Pons (tissue), 1 donor: ENCODE measurements at places on chromosomes 13 and 19.

GRCh38 chr13:34346626-34347025 is 528.7 kb downstream of the RFC3 start:
- DNase-seq, result no peak

DNA sequence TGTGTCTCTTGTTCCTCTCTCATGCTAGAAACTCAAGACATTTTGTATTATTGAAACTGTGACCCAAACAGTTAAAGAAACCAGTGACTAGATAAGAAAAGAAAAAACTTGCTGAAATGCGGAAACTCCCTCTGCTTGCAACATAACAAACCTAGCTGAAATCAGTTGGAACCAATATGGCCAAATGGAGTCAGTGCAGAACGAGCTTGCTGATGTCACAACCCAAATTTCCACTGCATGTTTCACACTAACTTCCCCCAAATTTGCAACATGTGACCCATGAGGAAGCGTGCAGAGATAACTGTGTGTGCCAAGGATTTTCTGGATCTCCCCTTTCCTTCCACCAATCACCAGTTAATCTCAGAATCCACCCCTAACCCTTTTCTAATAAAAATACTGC is 208.0 kb downstream of the DLEU7 start:
- DNase-seq, result peak; percentile 82

DNA sequence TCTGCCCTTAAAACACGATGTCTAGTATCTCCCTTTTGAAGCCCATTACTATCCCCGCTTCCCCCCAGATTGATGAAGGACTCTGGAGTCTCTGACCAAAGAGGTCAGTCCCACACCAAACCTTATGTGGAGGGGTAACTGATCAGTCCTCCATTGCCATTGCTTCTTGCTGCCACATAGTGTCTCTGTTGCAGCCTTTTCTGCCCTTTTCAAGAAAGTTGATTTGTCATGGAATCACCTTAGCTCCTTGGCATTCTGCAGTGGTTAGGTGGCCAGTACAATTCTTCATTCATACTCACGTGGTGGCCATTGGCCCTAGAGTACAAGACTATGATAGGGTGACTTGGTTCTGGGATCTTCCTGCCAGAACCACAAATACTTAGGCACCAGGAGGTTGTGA is 8.4 kb upstream of the HTR2A start:
- no peak for DNase-seq

GRCh38 chr13:52005841-52006522 is 5.3 kb downstream of the ATP7B start:
- no peak for DNase-seq

DNA sequence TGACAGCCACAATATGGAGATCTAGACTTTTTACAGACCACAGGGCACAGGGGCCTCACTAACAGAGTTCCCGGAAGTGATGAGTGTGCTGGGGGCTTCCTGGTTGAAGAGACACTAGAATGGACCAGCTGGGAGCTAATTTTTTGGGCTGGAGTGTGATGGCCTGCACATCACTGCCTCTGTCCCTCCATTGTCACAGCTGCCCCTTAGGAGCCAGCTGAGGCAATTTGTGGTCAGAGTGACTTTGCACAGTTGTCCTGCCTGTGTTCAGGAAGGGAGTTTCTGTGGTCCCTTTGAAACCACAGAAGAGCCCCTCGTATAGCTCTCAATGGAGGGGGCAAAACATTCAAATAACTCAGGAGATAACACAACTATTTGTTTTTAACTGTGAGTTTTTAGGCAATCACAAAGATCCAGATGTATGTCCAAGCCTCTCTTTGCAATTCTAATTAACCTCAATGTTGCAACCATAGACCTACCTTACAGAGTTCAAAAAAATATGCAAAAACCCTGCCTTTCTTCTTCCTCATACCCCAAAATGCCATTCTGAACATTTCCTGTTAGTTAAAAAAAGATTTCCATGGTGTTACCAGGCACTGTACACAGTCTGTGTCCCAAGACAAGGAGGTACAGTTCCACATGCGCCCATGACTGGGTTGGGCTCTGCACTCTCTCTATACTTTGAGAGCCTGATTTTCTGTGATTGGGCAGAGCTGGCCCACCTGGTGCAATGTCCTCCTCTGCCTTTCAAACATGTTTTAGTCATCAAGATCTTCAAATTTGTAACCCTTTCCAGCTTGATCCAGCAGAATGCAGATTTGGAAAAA is 2.4 kb downstream of the ALOX5AP start:
- DNase-seq, result no peak

DNA sequence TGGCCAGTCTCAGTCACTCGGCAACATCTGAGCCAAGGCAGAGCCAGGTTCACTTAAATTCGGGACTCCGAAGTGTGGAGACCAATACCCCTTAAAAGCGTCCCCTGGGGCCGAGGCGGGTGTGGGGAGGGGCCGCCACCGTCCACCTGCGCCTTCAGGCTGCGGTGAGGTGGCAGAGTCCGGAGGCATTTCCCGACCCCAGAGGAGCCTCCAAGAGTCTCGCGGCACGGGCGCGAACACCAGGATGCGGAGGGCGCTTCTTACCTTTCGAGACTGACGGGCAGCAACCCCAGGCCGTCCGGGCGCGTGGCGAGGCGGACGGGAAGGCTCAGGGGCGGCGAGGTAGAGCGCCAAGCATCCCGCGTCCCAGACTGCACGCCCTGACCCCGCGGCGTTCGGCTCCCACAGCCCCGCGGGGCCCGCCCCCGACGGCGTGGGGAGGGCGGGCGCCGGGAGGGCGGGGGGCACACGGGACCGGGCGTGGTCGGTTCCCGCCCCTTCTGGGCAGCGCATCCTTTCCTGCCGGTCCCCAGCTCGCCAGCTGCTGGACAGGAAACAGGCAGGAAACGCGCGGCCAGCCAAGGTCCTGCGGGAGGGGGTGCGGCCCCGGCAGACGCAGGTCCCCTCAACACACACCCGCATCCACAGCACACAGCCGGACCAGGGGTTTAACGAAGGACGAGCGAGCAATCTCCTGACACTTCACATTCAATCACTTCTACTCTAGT is at the start of gene THSD1:
THSD1 (minus strand) TSS at position 406 of the 728 bp plus-strand sequence. CDS start 3,572 bp downstream, outside the sequence.
- no peak for DNase-seq

- DNase-seq, result no peak
Measured at GRCh38 chr13:100517135-100517534, 71.5 kb downstream of the GGACT start.

DNA sequence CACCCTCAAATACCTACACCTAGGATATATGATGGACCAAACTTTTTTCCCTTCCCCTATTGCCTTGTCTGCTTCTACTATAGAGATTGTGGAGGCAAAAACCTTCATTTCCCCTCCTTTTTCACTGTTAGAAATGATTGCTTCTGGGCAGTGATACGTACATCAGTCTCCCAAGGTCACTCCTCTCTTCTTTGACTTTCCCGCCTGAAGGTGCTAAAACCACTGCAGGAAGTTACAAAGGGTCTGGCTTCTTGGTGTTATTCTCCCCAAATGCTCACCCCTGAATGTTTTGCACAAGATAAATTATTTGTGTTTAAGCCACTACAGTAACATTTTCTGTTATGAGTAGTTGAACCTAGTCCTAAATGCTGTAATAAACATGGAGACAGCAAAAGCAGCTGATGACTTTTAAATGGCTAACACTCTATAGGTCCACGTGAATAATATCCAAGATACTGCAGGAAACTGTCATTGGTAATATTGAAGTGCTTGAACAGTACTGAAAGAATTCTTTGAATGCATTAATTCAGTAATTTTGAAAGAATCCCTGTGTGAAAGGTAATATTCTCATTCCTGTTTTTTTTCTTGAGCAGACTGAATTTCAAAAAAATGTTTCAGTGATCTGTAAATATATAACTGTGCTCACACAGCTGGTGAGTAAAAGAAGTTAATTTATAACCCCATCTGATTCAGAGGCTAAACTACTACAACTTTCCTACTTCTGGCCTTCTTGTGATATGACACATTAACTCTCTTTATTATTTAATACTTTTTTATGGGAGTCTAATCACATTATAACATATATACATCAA is 865.1 kb downstream of the EFNB2 start:
- no peak for DNase-seq

DNA sequence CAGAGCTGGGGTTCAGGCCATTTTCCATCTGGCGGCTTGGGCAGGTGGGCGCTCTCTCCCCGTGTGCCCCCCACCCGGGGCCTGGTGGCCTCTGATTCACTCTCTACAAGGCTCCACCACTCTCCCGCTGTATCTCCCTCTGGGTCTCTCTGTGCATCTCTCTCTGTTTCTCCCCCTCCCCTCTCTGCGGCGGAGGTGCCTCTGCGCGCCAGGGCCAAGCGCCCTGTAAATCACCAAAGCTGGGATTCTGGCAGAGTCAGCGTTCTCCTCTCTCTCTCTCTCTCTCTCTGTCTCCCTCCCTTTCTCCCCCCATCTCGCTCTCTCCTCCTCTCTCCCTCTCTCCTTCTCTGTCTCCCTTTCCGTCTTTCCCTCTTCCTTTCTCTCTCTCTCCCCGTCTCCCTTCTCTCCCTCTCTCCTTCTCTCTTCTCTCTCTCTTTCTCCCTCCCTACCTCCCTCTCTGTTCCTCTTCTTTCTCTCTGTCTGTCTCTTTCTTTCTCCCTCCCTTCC is 3.9 kb downstream of the NFIC start:
- no peak for DNase-seq

GRCh38 chr13:98466634-98467236 is 110.2 kb downstream of the STK24 start:
- DNase-seq, result no peak

DNA sequence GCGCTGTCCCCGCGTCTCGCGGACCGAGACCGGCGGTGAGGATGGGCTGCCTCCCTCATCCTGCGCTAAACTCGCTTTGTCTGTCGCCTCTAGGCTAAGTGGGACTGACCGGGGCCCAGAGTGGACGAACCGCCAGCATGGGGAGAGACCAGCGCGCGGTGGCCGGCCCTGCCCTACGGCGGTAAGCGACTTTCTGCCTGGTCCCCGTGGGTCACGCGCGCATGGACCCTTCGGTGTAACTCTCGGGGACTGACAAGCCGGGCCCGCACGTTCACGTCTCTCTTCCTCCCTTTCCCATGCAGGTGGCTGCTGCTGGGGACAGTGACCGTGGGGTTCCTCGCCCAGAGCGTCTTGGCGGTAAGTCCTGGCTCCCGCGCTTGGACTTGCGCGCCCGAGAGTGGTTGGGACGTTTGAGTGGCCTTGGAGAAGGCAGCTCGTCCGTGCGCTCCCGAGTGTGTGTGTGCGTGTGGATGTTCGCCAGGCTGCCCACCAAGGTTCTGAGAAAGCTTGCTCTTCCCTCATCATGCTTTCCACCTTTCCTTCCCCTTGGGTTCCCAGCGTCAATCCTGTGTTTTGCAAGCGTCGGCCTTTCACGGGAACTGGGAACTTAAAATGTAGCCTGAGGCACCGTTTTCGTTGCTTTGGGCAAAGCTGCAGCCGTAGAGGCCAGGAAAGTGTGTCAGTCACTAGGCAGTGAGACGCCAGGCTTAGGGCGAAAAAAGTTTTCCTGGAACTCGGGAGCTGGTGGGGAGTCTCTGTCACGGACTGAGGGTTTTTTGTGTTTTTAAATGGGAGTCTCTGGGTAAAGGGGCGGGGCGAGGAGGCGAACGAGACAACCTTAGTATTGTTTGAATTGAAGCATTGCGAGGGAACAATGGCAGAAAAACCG is 927 bp downstream of the COL4A2 start:
- no peak for DNase-seq

- DNase-seq, result peak; percentile 56
Measured at GRCh38 chr19:3580156-3580934, 4.9 kb upstream of the GIPC3 start.

DNA sequence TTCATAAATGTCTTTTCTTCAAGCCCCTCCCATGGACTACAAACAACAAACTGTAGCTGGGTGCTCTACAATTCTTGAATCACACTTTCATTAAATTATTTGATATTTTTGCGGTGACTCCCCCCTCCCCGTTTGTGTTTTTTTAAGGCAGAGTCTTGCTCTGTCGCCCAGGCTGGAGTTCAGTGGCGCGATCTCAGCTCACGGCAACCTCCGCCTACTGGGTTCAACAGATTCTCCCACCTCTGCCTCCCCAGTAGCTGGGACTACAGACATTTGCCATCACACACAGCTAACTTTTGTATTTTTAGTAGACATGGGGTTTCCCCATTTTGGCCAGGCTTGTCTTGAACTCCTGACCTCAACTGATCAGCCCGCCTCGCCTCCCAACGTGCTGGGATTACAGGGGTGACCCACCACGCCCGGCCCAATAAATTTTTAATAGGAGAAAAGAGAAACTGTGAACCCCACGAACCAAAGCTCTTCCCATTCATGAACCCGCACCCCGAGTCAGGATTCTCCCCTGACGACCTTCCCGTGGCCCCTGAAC is 703 bp downstream of the ZNF506 start:
- no peak for DNase-seq

DNA sequence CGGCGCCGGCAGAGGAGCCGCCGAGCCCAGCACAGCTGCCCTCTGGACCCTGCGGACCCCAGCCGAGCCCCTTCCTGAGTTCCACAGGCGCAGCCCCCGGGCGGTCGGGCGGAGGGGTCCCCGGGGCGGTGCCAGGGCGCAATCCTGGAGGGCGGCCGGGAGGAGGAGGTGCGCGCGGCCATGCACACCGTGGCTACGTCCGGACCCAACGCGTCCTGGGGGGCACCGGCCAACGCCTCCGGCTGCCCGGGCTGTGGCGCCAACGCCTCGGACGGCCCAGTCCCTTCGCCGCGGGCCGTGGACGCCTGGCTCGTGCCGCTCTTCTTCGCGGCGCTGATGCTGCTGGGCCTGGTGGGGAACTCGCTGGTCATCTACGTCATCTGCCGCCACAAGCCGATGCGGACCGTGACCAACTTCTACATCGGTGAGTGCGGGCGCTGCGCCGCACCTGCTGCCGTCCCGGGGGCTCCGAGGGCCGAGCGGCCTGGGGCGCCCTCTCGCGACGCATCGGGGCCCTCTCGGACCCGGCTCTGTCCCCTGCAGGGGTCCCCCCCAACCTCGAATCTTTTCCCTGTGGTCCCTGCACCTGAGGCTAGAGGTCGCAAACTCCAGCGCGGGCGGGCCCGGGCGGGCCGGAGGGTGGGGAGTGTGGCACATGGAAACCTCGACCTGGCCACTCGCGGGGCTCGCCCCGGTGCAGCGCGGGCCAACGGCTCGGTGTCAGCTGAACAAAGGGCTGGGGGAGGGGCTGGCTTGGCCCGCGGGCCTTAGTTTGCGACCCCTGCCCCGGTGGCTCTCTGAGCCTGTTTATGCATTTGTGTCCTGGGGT is at the start of gene KISS1R:
KISS1R (plus strand) TSS at position 11 of the 829 bp plus-strand sequence; CDS start at position 181, 170 bp downstream.
- DNase-seq, result no peak

DNA sequence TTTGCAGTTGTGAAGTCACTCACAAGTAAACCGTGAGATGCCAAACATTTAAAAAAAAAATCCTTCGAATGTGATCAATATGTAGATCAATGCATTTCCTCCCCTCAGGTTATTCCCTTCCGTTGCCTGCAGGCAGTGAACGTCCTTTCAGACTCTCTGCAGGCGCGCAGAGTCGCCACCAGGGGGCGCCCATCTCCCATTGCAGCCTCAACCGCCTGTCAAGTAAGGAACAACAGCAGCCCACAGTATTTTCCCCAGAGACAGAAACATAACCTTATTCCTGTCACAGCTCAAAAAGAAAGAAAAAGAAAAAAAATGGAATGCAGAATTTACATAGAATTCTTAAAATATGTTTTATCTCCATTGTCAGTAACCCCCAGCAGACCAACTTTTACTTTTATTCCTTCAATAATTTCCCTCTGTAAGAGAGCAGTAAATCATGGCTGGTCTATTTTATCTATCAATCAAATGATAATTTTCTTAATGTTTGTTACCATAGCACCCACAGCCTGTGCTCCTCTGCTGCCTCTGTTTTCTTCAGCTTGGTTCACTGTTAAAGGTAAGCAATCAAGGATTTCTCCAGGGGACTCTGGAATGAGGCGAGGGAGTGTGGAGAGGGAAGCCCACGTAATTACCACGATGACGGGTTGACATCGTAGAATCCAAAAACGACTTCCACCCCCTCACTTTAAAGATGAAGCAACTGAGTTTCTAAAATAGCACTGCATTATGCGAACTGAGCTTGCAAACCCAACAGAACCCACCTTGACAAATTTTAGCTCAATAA is 637.6 kb upstream of the ARGLU1 start:
- peak; percentile 70 for DNase-seq

GRCh38 chr13:113748101-113748861 is 10.7 kb upstream of the TMEM255B start:
- no peak for DNase-seq
